ENCODE measurements at places on chromosomes 4 and X. TPM values are rescaled to one million over a fixed set of nuclear protein-coding genes. Genes with fewer than 3 reads are reported as not detected.

The CAPN6 gene
- total RNA-seq = 0.82 TPM

The CCDC160 gene
- 9.1 TPM for total RNA-seq

The OTUD6A gene
- not detected for total RNA-seq

The TIGD2 gene
- 9.4 TPM for total RNA-seq

The ATOH1 gene
- total RNA-seq = not detected

The TXK gene
- not detected for total RNA-seq

The ZNF185 gene
- 2.3 TPM for total RNA-seq

The SULT1E1 gene
- not detected for total RNA-seq

The TLR6 gene
- 0.19 TPM for total RNA-seq

The TMEM150C gene
- total RNA-seq = 8.9 TPM

The SH3RF1 gene
- 21.2 TPM for total RNA-seq

The ABCG2 gene
- 5.3 TPM for total RNA-seq

The SLC39A8 gene
- 11.1 TPM for total RNA-seq

The LRCH2 gene
- total RNA-seq = 16.4 TPM

The UNC5C gene
- 6.5 TPM for total RNA-seq

The AWAT2 gene
- not detected for total RNA-seq

The CWH43 gene
- total RNA-seq = not detected

The NDST3 gene
- total RNA-seq = 5.7 TPM

The IBSP gene
- total RNA-seq = not detected

The RNF212 gene
- 5.0 TPM for total RNA-seq

The HTR2C gene
- total RNA-seq = 0.07 TPM

The IDUA gene
- 18.0 TPM for total RNA-seq

The BEX1 gene
- total RNA-seq = 60.0 TPM

The CLTRN gene
- 0.80 TPM for total RNA-seq

The SSX2B gene
- total RNA-seq = not detected

The ZFP92 gene
- total RNA-seq = 0.23 TPM

The ABCD1 gene
- total RNA-seq = 6.0 TPM

The GPR34 gene
- total RNA-seq = not detected

The HSD17B13 gene
- total RNA-seq = not detected

The LRPAP1 gene
- total RNA-seq = 116 TPM

The CSAG2 gene
- not detected for total RNA-seq

The NAP1L2 gene
- 7.2 TPM for total RNA-seq
